Stimulated activated CD4-positive, alpha-beta T cell treated with anti-CD3 and anti-CD28 coated beads, Interleukin-1b, Interleukin-23, amount 100 ng/mL, for 1 hour (primary cell): ENCODE measurements at places on chromosomes 7 and 10.

DNA sequence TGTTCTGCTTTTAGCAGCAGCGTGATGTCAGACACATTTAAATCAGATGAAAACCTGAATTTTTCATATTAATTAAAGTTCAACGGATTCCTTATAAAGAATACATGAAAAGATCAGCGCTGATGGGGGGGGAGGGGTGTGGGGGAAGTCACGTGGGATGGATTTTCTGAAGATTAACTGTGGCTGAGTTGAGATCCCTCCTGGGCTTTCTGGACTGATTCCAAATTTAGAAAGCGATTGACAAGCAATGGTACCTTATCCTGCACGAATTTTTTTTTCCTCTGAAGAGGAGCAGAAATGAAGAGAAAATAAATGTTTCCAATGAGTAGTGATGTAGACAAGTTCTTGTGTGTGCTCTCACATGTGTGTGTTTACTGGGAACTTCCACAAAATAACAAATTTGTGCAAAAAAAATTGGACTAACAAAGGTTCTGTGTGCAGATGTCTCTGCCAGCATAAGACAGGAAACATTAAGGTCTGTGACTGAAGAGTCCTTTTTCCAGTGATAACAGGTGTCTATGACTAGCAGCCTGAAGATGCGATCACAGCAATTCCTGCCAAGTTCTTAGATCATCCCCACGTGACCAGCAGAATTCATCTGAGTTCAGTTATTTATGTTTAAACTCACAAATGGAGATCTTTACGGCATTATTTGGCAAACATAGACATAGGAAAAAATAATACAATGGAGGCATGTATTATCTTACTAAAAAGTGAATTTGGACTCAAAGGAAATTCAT lies 585.2 kb upstream of the CELF2 start:
- DNase-seq, result no peak

DNA sequence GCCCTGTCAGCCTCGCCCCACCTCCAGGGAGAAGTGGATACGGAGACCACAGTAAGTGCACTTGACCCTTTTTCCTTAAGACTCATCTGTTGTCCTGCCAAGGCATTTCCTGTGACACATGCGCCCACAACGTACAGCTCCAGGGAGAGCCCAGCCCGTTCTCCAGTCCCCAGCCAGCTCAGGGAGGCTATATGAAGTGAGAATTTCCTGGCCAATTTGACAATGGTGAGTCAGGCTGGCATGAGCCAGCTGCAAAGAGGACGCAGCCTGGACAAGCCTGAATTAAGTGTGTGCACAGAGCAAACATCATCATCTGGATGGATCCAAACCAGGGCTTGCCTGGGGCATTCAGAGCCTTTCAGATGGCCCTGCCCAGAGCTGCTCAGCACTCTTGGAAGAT lies 244.8 kb downstream of the KCNMA1 start:
- no peak for DNase-seq

DNA sequence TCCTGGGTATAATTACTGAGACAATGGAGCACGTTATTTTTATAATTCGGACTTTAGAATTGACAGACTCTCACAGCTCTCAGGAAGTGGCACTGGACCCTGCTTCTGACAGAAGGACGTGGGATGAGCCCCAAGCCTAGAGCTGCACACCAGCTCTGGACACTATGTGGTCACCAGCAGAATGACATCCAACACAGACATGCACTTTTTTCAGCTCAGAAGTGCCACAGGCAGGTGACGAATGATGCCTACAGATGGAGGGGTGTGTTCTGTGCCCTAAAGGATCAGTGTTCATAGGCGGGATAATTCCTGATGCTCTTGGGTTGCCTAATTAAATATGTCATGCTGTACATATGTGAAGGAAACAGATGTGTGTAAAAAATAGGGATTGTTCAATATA lies 87.9 kb downstream of the VIPR2 start:
- DNase-seq, result no peak

- no peak for DNase-seq
Measured at GRCh38 chr10:31623947-31624346, 304.7 kb downstream of the ARHGAP12 start.

GRCh38 chr7:18511351-18512140 lies 16.0 kb downstream of the HDAC9 start:
- DNase-seq, result no peak

DNA sequence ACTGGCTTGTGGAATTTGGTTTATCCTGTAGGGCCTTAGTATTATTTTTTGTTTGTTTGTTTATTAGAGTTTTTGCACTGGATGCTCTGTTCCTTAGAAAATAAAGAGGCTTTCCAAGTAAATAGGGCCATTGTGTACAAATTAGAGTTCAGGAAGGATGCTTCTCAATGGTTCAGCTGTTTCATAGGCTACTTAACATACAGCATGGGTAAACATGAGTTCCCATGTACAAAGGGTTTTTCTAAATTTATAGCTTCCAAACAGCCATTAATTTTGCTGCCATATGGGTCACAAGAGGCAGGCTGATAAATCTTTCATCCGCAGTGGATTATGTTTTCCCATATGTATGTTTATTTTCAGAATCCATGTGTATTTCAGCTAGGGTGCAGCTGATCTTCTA lies 121.6 kb upstream of the WDR11 start:
- DNase-seq, result no peak

DNA sequence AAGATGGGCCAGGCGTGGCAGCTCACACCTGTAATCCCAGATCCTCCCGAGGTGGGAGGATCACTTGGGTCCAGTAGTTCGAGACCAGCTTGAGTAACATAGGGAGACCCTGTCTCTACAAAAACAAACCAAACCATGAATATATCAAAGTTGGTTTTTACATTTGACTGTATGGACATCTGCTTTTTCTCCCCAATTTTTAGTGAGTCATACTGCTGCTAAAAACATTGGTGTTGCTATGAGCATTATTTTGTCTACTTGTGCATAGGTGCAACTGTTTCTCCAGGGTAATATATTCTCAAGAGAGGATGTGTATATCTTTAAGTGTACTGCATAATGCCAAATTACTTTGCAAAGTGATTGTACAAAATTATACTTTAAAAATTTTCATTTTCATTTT lies 769 bp upstream of the TMEM248 start:
- DNase-seq, result no peak

DNA sequence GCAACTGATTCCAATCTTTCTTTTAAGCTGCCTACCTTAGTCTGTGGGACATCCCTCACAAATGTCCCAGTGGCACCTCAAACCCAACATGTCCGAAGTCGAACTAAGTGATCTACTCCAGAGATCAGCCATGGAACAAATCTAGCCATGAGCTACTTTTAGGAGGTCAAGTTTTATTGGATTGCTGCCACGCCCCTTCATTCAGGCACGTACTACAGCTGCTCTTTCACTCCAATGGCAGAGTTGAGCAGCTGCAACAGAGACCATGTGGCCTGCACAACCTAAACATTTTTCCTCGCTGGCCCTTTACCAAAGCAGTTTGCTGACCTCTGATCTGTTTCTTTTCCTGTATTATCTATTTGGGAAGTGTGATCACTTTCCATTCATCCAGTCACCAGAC lies 192.4 kb upstream of the CDCA7L start:
- DNase-seq, result no peak

GRCh38 chr7:353746-354325 lies 63.9 kb downstream of the FOXL3 start:
- no peak for DNase-seq

- DNase-seq, result no peak
Measured at GRCh38 chr7:74217455-74218342, 7.9 kb downstream of the LAT2 start.

GRCh38 chr10:35214607-35215020 lies 88.0 kb downstream of the CREM start:
- DNase-seq, result no peak

DNA sequence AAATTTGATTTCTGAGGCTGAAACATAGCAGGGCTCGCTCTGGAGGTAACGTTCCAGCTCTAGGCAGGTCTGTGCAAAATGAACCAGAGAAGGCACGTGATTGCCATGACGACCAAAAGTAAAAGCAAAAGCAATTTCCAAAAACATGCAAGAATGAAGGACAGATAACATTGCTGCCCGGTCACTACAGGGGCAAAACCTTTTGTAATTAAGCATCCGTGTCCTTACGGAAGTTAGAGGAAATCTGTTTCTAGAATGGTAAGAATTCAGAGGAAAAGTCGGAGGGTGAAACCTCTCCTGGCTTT lies 2.9 kb downstream of the KLF6 start:
- DNase-seq, result no peak

GRCh38 chr7:148665221-148665620 lies 33.5 kb upstream of the CUL1 start:
- DNase-seq, result no peak

- no peak for DNase-seq
Measured at GRCh38 chr7:38886265-38886664, 22.7 kb downstream of the VPS41 start.

DNA sequence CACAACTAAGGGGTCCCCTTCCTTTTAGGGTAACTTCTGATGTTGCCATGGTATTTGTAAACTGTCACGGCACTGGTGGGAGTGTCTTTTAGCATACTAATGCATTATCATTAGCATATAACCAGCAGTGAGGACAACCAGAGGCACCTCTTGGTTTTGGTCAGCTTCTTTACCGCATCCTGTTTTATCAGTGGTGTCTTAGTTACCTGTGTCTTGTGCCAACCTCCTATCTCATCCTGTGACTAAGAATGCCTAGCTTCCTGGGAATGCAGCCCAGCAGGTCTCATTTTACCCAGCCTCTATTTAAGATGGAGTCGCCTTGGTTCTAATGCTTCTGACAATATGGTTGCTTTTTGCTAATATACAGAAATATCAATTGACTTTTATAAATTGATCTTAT lies 54.9 kb downstream of the AHCYL2 start:
- DNase-seq, result no peak

DNA sequence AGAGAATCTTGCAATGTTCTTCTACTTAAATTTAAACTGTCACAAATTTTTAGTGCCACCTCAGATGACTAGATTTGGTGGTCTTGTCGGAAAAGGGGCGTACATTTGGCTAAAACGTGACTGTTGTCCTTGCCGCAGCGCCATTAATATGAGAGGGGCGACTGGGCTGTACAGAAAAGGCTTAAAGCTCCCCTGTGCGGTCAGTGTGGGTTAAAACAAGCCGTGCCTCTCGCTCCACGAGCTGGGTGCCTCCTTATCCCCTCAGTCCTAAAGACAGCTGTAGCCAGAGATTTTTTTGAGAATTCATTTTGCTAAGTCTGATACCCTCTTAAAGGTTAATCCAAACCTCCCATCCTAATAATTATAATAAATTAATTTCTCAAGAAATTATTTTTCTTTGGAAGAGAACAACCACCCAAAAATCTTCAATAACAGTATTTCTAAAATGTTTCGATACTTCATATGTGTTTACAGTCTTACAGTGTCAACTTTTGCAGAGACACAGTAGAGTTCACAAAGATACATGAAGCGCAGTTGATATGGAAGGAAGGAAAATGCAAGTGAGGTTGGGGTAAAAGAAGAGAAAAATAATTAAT lies 68.6 kb downstream of the C7orf25 start:
- no peak for DNase-seq

GRCh38 chr10:97868134-97868685 lies 18.6 kb downstream of the GOLGA7B start:
- no peak for DNase-seq

DNA sequence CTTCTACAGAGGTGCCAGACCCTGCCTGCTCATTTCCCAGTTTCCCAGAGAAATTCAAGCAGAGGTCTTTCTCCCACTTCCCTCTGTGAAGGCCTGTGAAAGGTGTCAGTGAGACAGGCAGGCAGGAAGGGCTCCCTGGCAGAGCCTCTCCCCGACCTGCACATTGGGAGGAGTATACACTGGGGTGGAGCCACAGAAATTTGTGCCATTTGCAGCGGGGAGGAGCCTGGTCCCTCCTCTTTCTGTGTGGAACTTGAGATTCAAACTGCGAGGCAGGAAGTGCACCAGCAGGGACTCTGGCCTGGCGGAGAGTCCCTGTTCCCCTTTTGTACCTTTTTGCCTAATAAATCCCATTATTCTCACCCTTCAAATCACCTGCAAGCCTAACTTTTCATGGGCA lies 54.6 kb upstream of the OPN4 start:
- DNase-seq, result no peak

- no peak for DNase-seq
Measured at GRCh38 chr10:132100556-132101349, 35.0 kb downstream of the JAKMIP3 start.

- DNase-seq, result no peak
Measured at GRCh38 chr10:7188456-7189050, 222.3 kb downstream of the SFMBT2 start.

- DNase-seq, result no peak
Measured at GRCh38 chr10:89310056-89310893, 8.4 kb downstream of the IFIT2 start.

- no peak for DNase-seq
Measured at GRCh38 chr10:28879875-28880682, 202.8 kb downstream of the BAMBI start.
